ENCODE measurements at places on chromosomes 6 and 20. TPM values are rescaled to one million over a fixed set of nuclear protein-coding genes. Genes with fewer than 3 reads are reported as not detected.

Gene BEND6
- not detected for total RNA-seq

Gene PSORS1C1
- total RNA-seq = 8.8 TPM

Gene HLA-DQB1
- total RNA-seq = 0.14 TPM

Gene BPIFB2
- total RNA-seq = not detected

- no peak for DNase-seq
- no peaks in the 10 kb centered on the region for H3K27me3 ChIP-seq
- no peak overlapping the region for H3K27ac ChIP-seq
- H3K36me3 ChIP-seq = no peaks in the 10 kb centered on the region
Observed at GRCh38 chr6:3961581-3962215, 112.5 kb downstream of the FAM50B start.

- no peaks in the 10 kb centered on the region for H3K4me1 ChIP-seq
- no peaks in the 10 kb centered on the region for H3K27me3 ChIP-seq
- no peak for DNase-seq
- no peak overlapping the region for H3K4me3 ChIP-seq
- no peaks in the 10 kb centered on the region for H3K36me3 ChIP-seq
Observed at GRCh38 chr6:143405373-143406154, 44.9 kb downstream of the ADAT2 start.

DNA sequence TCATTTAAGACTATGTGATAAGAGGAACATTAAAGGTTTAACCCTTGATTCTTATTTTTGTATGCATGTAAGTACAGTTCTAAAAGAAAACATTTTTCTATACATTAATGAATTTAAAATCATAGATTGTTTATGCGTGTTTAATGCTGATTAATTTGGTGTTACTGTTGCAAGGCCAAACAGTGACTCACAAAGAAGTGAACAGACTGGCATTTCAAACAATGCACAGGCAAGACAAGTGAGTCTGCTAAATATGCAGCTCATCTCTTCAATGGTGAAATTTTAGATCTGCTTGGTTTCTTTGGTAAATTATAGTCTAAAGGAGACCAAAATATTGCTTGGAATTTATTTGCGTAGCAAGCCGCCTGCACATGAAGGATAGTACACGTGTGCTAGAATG lies 417.4 kb upstream of the SOX4 start:
- no peak overlapping the region for H3K4me3 ChIP-seq
- H3K36me3 ChIP-seq = no peaks in the 10 kb centered on the region

- no peaks in the 10 kb centered on the region for H3K36me3 ChIP-seq
- DNase-seq = peak; percentile 8
- H3K4me1 ChIP-seq = peaks cover 12% of the 10 kb centered on the region
- H3K27ac ChIP-seq = peak overlapping the region; percentile 93
- H3K4me3 ChIP-seq = no peak overlapping the region
Observed at GRCh38 chr20:37519508-37520418, 1.3 kb upstream of the NNAT start.

DNA sequence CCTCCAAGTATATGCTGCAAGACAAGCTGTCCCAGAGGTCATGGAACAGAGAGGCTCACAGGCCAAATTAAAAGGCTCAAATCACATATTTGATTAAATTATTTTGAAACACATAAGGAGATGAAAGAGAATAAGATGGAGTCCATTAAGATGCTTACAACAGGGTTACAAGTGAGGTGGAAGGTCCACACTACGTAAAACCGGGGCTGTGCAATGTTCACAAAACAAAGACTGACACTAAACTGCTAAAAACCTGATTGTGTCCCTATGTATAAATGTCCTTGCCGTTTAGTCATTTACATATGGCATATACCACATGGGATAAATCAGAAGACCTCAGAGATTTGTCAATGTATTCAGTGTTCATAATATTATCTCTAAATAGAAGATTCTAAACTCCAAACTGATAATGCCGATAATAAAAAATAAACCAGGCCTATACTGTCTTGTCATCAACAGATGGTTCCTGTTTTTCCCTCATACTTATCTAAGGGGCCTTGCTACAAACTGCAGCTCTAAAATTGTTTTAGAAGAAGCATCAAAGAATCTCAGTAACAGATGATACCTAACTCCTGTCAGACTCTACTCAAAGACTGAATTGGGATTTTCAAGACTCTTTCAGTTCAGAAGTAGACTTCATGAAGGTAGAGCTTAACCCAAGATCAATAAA lies 51.8 kb upstream of the RIPOR2 start:
- H3K27me3 ChIP-seq = no peaks in the 10 kb centered on the region
- no peak for DNase-seq
- no peaks in the 10 kb centered on the region for H3K4me1 ChIP-seq
- H3K4me3 ChIP-seq = no peak overlapping the region
- no peak overlapping the region for H3K27ac ChIP-seq

DNA sequence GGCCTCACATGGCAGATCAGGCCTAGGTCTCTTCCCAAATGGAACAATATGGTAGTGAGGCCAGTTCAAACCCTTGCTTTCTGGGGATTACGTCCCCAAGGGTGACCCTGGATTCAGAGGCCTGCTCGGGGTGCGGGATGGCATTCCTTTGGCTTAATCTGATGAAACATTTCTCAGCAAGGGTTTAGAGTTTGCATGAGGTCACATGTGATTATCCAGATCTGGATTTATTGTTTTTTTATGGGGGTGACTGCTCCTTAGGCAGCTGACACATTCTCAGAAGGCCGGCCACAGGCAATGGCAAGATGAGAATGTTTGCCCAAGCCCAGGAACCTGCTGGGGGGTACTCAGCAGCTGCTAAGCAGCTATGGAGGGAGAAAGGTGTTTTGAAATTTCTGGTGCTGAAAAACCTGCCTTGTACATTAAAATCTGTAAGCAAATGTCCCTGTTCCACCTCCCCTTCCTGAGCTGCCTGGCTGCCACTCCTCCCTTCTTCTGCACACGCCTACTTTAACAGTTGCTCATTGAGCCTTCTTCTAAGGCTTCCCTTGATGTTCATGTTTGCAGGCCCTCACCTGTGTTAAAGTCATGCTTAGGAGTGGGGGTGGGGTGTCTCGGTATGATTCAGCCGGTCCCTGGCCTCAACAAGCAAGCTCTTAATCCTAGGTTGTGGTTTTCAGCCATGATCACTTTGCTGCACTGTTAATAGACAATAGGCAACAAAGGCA lies 37.9 kb upstream of the FUCA2 start:
- no peaks in the 10 kb centered on the region for H3K27me3 ChIP-seq
- no peak overlapping the region for H3K27ac ChIP-seq
- no peak overlapping the region for H3K4me3 ChIP-seq
- no peak for DNase-seq
- H3K4me1 ChIP-seq = peaks cover 1% of the 10 kb centered on the region
- no peaks in the 10 kb centered on the region for H3K36me3 ChIP-seq

DNA sequence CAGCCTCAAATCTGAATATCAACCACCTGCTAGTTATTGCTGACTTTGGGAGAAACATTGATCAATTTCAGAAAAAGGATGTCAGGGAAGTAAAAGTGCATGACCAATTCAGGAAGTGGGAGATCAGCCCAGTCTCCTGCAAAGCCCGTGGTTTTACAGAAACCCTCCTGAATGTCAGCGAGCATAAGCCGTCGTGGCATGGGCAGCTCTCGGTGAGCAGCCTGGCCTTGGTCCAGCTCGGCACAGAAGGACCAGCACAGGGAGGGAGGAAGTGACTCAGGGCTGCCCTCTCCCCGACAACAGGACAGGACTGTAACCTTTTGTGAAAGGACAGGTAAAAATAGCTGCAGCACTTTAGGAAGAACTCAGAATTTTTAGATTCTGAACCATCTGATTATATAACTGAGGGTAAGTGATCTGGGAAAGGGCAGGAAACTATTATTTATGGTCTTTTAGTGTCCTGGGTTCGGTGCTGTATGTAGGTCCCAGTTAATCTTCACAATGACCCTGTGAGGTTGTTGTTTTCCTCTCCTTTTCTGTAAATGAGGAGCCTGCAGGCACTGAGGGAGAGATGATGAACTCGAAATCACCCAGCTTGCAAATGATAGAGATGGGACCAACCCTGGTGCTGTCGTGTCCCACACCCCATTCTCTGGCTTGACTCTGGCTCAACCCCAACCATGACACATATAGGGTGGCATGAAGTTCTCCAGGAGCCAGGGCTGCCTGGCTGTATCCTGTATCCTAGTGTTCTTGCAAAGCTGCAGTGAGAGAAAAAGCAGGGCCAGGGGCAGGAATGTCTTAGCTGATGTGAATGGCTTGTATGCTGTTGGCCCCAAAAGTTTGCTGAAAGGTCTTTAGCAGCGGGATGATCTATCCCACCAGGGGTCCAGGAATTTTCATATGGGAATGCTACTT lies 37.6 kb downstream of the NRN1 start:
- H3K4me3 ChIP-seq = no peak overlapping the region
- DNase-seq = peak; percentile 19
- no peaks in the 10 kb centered on the region for H3K36me3 ChIP-seq
- no peak overlapping the region for H3K27ac ChIP-seq
- no peaks in the 10 kb centered on the region for H3K4me1 ChIP-seq

- peak; percentile 54 for DNase-seq
- no peak overlapping the region for H3K27ac ChIP-seq
- H3K4me3 ChIP-seq = no peak overlapping the region
- H3K4me1 ChIP-seq = no peaks in the 10 kb centered on the region
- H3K27me3 ChIP-seq = no peaks in the 10 kb centered on the region
Observed at GRCh38 chr20:14470231-14470899, 133.0 kb upstream of the FLRT3 start.

DNA sequence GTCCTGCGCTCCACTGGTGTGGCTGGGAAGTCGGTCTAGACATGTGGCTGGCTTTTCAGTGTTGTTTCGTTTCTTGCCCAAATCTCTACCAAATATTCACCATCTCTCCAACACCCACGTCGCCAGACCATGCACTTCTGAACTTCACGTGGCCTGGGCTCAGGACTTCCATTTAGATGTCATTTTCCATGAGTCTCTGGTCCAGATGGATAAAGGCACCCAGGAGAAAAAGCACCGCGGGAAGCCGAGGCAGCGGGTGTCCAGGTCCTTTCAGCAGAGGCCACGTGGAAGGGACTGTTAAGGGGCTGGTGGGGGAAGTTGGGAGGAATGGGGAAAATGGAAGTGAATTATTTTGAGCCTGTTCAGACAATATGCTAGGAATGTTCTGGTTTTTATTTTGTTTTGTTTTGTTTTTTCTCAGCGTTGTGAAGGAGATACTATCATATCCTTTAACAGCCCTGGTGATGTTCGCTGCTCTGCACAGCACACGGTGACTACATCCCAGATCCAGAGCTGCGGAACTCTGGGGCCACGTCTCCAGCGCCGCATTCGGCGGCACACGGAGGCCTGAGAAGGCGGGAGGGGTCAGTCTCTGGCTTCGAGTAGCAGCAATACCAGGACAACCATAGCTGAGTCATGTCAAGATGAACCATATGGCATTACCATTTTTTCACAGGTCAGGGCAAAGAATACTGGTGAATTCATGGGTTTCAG lies 230.3 kb downstream of the THBS2 start:
- no peak for DNase-seq
- H3K36me3 ChIP-seq = no peaks in the 10 kb centered on the region
- H3K27me3 ChIP-seq = no peaks in the 10 kb centered on the region
- H3K4me3 ChIP-seq = no peak overlapping the region
- H3K4me1 ChIP-seq = no peaks in the 10 kb centered on the region

DNA sequence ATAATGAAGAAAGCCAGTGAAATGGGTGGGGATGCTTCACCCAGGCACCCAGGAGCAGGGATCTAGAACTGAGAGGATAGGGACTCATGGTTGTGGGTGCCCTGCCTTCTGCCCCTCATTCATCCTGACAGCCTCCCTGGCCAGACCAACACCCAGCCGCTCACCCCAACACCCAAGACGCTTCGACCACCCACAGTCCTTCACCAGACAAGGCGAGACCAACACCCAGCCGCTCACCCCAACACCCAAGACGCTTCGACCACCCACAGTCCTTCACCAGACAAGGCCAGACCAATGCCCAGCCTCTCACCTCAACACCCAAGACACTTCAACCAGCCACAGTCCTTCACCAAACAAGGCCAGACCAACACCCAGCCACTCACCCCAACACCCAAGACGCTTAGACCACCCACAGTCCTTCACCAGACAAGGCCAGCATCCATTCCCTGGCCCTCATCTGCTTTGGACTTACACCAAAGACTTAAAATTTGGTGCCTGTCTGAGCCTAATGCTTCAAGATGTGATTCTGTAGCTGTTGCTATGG lies 131.5 kb downstream of the ANKRD60 start:
- H3K27ac ChIP-seq = no peak overlapping the region
- no peaks in the 10 kb centered on the region for H3K4me1 ChIP-seq
- no peaks in the 10 kb centered on the region for H3K27me3 ChIP-seq
- H3K36me3 ChIP-seq = no peaks in the 10 kb centered on the region
- DNase-seq = no peak

GRCh38 chr20:19827818-19828217 lies 69.8 kb downstream of the RIN2 start:
- H3K36me3 ChIP-seq = no peaks in the 10 kb centered on the region
- no peak overlapping the region for H3K4me3 ChIP-seq
- no peak for DNase-seq
- H3K27ac ChIP-seq = no peak overlapping the region
- no peaks in the 10 kb centered on the region for H3K27me3 ChIP-seq

- peaks cover 48% of the 10 kb centered on the region for H3K27me3 ChIP-seq
- H3K27ac ChIP-seq = no peak overlapping the region
- H3K4me1 ChIP-seq = no peaks in the 10 kb centered on the region
- DNase-seq = no peak
- H3K4me3 ChIP-seq = no peak overlapping the region
Observed at GRCh38 chr20:622161-622560, 12.1 kb upstream of the TCF15 start.

- DNase-seq = no peak
- no peak overlapping the region for H3K4me3 ChIP-seq
- no peaks in the 10 kb centered on the region for H3K27me3 ChIP-seq
- H3K4me1 ChIP-seq = no peaks in the 10 kb centered on the region
Observed at GRCh38 chr20:54268941-54269340, 61.1 kb downstream of the PFDN4 start.
